Glutamatergic neuron (in vitro differentiated cells): ENCODE measurements at places on chromosomes 7 and 10. TPM values are rescaled to one million over a fixed set of nuclear protein-coding genes. Genes with fewer than 3 reads are reported as not detected.

GRCh38 chr10:79244841-79245504 lies 102.3 kb upstream of the PPIF start:
- no peak for DNase-seq

GRCh38 chr10:104327745-104328645 lies 10.3 kb downstream of the ITPRIP start:
- no peak for DNase-seq

DNA sequence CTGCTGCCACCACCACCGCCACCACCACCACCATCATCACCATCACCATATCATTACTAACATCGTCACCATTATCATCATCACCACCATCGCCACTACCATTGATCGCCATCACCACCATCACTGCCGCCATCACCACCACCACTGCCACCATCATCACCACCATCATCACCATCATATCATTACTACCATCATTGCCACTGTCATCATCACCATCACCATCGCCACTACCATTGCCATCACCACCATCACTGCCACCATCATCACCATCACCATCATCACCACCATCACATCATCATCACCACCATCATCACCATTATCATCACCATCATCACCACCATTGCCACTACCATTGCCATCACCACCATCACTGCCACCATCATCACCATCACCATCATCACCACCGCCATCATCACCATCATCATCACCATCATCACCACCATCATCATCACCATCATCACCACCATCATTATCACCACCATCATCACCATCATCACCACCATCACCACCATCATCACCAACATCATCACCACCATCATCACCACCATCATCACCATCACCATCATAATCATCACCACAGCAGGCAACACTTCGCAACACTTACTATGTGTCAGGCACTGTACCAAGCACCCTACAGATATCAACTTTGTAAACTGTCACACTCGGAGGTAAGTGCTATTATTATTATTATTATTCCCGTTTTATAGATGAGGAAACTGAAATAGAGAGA lies 19.3 kb downstream of the NMT2 start:
- DNase-seq = no peak

DNA sequence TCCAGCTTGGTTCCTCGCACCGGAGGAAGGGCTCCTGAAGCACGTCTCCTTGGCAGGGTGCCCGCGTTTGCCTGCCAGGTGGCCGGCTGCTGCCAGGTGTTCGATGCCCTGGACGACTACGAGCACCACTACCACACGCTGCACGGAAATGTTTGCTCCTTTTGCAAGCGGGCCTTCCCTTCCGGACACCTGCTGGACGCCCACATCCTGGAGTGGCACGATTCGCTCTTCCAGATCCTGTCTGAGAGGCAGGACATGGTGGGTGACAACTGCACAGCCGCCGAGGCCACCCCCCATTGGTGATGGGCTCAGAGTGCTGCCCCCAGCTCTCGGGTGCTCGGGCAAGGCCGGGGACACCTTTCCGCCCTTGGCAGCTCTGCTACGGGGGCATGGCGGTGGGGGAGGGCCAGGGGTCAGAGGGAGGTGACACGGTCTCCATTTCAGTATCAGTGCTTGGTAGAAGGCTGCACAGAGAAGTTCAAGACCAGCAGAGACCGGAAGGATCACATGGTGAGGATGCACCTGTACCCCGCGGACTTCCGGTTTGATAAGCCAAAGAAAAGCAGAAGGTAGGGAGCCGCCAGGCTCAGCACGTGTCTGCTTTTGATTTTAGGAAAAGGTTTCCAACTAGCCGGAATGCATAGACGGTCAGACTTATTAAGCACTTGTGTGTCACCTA lies 1.1 kb downstream of the ZNF511 start:
- no peak for DNase-seq

DNA sequence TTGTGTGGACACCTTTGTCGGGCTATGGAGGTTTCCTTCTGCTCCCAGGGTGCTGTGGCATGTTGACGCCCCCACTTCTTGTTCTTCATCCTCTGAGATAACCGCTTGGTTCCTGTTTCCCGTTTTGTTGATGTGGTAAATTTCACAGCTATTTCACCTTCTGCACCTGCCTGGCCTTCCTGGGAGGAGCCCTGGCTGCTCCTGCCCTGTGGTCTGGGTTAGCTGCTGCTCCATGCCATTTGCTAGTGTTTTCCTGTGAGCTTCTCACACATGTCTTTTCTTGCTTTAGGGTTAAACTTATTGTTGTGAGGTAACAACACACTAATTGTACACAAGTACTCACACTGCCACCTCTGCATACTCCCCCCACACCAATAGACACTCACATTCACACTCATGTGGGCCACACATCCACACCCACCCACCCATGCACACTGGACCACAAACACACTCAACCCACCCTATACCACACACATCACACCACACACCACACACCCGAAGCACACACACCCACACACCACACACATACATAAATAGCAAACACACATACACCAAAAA lies 46.5 kb upstream of the MSMB start:
- DNase-seq = no peak

Gene FAM107B
- total RNA-seq = 88.6 TPM

Gene SPDYE16
- 0.20 TPM for total RNA-seq

DNA sequence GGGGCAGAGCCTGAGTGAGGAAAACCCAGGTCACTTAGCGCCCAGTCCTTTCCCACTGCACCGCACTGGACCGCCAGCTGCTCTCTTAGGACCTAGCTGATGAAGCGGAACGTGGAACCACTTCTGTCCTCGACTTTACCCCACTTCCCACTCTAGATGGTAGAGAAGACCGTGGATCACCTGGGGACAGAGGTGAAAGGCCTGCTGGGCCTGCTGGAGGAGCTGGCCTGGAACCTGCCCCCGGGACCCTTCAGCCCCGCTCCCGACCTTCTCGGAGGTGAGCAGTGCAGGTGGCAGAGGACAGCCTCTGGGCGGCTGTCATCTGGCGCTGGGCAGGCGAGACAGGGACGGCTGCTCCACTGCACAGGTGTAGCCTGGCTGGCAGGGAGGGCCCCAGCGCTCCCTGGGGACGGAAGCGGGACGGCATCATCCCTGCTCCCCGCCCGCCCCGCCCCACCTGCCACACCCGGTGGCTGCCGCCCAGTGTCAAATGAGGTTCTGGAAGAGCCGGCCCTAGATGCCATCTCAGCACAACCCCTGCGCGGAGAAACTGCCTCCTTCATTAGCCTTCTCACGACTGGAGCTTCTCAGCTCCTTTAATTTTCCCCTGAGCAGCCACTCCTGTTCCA lies 11.7 kb downstream of the PLAC9 start:
- no peak for DNase-seq

Gene EN2
- 0.20 TPM for total RNA-seq

Gene NME8
- total RNA-seq = not detected

DNA sequence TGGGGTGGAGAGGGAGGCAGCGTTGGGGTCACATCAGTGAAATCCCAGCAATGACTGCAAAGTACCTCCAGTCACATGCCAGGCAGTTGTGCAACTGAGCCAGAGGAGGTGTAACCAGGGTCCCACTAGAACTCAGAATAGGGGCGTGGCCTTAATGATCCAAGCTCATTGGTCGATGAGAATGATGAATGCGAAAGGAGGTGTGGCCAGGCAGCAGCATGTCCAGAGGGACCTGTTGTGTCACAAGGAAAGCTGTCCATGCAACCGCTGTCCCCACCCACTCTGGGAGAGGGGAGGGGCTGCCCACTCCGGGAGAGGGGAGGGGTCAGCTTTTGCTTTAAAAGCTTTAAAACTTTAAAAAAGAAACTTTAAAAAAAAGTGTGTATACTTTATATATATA lies 25.3 kb upstream of the MTPAP start:
- no peak for DNase-seq

DNA sequence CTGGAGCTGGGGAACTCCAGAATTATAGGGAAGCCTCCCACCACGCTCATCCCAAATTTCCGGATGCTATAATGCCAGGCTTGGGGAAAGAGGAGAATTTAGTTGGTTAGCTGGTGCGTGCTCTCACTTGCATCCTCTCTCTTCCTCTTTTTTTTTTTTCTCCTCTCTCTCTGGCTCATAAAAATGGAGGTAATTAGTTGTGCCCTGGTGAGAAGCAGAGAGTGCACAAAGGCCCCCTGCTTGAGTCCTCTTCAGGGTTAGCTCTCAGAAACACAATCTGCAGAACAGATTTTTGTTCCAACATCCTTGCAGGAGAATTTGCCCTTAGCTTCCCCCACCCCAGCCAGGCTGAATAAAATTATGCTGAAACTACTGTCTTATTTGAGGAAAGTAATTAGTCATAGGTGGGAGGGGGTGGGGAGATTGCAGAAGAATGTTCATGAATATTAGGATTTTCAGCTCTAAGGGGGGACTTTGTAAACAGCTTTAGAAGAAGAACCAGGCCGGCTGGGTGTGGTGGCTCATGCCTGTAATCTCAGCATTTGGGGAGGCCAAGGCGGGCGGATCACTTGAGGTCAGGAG lies 7.6 kb downstream of the SERPINE1 start:
- no peak for DNase-seq

Gene RBM48
- 15.4 TPM for total RNA-seq

Gene FAM25A
- not detected for total RNA-seq

DNA sequence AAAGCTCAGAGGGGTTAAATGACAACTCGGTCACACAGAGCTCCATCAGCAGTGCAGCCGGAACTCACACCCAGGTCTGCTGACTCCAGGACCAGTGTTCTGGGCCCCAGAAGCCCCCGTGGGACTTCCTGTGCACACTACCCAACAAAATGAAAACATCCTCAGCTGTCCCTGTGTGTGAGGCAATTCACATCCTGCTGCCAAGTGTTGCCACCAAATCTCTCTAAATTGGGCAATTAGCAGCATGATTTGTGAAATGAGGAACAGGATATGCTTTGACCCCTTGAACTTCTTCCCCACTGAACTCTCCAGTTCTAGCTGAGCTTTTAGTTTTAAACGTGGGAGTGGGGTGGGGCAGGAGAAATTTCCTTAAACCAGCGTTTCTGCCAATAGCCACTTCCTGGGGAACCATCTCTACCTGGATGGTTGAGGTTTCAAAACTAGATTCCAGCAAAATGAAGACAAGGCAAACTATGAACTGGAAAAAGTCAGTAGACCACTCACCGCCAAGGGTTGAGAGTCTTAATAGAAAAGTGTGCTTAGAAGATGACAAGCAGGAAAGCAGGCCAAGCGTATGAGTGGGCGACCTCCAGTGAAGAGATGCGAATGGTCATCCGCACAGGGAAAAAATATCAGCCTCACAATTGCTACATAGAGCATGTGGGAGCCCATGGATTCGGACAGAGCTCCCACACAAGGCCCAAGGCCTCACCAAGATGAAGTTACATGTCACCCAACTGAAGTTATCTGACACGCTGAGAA lies 51.9 kb upstream of the CHST15 start:
- no peak for DNase-seq

DNA sequence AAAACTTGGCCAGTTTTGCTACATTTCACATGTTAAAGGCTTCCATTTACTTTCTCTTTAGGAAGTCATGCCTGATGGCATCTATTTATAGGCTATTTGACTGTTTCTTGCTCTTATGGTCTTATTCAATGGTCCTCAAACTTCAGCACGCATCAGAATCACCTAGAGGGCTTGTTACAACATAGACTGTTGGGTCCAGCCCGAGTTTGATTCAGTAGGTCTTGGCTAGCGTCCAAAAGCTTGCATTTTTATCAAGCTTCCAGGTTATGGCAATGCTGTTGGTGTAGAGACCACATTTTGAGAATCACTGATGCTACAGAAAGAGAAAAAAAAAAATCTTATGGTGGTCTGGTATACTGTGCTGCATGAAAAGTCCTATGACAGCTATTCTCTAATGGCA lies 51.9 kb downstream of the MTPN start:
- no peak for DNase-seq

- DNase-seq = no peak
Measured at GRCh38 chr10:70607936-70608335, 5.4 kb upstream of the PRF1 start.

Gene NKX1-2
- total RNA-seq = 0.59 TPM

- DNase-seq = no peak
Measured at GRCh38 chr7:79282882-79283602, 170.4 kb downstream of the MAGI2 start.

- DNase-seq = no peak
Measured at GRCh38 chr7:132066761-132067171, 509.5 kb downstream of the PLXNA4 start.

DNA sequence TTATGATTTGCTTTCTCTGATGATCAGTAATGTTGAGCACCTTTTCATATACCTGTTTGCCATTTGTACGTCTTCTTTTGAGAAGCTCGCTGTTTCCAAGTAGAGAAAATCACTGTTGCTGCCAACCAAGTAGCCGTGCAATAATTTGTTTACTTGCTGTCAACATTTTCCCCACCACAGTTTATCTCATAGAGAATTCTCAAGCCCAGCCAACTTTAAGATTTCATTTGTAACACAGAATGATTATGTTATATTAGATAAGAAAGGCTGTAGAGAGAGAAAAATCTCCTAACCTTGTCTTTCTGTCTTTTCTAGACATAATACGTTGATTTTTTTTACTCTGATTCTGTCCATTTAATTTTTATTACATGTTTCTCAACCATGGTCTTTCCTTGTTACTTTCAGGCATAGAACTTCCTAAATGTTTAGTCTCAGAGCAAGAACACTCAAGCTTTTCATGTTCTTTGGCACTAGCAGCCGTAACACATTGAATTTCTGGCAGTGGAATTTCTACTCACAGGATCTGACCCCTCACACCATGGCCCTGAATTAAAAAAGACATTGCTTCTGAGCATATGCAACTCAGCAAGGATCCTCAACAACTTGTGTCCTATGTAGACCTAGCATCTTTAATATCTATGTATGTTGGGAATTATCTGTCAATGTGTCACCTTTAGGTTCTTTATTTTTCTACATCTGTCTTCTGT lies 23.1 kb downstream of the RPA3 start:
- no peak for DNase-seq

- no peak for DNase-seq
Measured at GRCh38 chr10:118832241-118832651, 77.5 kb upstream of the CACUL1 start.

GRCh38 chr10:48523820-48524758 lies 80.8 kb downstream of the ARHGAP22 start:
- peak; percentile 67 for DNase-seq

DNA sequence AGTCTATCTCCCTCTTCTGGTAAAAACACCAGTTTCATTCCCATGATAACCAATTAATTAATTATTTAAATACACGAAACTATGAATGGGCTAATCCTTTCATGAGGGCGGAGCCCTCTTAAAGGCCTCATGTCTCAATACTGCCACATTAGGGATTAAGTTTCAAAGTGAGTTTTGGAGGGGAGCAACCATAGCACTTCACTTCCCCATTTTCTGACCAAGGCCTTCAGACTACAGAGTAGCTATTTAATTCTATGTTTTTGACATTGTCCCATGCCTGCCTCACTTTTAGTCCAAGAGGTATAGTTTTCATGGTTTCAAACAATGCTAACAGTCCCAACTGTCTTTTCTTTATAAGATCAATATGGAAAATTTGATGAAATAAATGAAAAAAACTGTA lies 618.6 kb downstream of the ZWINT start:
- no peak for DNase-seq

DNA sequence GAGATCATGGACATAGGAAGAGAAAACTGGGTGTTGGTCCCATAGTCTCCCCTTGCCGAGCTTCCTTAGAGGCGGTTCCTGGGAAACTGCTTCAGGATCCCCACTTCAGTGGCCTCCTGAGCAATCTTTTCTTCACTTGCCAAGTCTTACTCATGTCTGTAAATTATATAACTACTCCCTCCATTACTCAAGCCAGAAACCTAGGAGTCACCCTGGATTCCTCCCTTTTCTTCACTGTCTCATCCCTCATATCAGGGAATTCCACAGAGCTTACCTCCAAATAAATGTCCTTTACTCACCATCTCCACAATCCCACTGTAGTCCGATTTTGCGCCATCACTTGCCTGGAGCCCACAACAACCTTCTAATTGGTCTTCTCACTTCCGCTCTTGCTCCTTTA lies 29.1 kb upstream of the TRUB1 start:
- no peak for DNase-seq

Gene ZNF777
- 18.0 TPM for total RNA-seq
